ENCODE measurements at places on chromosomes 2 and 18. TPM values are rescaled to one million over a fixed set of nuclear protein-coding genes. Genes with fewer than 3 reads are reported as not detected.

- peak; percentile 30 for DNase-seq
These were observed 14.1 kb upstream of the KLF11 start for GRCh38 chr2:10028988-10029874.

The ASPRV1 gene
- 0.24 TPM for polyA plus RNA-seq

- DNase-seq = no peak
These were observed 288.1 kb upstream of the CELF4 start for GRCh38 chr18:37853706-37854105.

- peak; percentile 76 for DNase-seq
These were observed 41.7 kb upstream of the SLC3A1 start for GRCh38 chr2:44233450-44234128.

DNA sequence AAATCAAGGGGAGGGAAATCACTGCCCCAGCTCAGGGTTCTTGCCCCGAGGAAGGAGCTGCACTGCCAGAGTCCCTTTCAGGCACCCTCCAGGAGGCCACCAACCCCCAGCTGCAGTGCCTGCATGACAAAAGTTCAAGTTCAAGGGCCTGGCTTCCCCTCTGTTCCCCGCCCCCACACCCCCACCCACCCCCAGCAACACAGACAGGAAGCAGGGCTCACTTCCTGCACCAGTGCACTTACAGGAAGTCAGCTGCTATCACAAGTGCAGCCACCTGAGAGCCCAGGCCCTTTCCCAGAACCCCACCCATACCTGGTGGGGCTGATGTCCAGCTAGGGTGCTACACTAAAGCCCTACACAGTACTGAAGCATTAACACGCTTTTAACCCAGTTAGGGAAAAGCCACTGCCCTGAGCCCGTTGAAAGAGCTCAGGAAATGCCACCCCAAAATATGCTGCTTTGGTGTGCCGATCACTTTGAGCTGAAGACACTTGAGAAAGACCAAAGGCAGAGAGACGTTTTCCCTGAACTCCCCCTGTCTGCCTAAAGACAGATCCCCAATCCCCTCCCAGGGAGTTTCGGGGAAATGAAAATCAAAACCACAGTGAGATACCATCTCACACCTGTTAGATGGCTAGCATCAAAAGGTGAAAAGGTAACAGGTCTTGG, 109.9 kb upstream of the CAB39 start:
- no peak for DNase-seq

DNA sequence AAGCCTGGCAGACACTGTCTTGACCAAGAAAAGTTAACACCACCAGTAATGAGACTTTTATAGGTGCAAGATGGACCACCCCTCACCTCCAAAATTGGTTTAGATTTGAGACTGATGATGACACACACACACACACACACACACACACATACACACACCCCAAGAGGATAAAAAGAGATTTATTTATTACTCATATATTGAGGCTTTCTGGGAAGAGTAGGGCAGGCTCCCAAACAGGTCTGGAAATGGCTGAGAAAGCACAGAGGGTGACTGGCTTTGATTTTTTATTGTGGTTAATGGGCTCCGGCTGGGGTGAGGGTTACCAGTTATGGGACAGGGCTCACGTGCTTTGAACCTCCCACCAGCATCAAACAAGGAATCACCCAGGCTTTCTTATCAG, 54.2 kb upstream of the ADAM23 start:
- no peak for DNase-seq

The RPRM gene
- polyA plus RNA-seq = not detected

DNA sequence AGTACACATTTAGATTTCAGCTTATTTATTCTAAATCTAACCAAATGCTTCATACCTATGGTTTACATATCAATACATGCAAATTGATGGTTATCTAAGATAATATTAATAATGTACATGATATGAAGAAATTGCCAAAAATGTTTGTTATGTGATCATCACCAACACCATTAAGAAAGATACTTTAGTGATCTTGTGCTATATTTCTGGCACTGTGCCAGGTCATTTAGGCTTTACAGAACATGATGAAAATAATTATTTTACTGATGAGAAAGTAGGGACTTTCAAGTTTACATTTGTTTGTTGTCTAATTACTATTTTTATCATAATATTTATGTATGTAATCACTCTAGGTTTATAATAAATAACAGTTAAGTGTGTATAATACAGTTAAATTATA, 158.3 kb downstream of the GULP1 start:
- DNase-seq = peak; percentile 7

DNA sequence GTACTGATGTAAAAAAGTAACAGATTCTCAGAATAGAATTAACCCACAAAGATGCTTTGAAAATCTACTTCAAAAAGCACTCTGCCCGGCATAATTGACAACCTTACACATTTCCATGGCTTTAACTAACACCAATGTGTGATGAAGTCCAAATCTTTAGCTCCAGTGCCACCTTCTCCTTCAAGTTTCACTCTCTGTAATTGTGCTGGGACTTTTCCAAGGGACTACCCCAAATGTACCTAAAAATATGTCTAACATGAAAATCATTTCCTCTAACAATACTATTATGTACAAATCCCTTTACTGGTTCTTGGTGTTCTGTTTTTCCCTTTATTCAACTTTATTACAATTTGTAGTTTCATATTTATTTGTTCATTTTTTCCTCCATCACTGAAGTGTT, 20.6 kb upstream of the UBE2E3 start:
- DNase-seq = no peak

The PCARE gene
- polyA plus RNA-seq = not detected

DNA sequence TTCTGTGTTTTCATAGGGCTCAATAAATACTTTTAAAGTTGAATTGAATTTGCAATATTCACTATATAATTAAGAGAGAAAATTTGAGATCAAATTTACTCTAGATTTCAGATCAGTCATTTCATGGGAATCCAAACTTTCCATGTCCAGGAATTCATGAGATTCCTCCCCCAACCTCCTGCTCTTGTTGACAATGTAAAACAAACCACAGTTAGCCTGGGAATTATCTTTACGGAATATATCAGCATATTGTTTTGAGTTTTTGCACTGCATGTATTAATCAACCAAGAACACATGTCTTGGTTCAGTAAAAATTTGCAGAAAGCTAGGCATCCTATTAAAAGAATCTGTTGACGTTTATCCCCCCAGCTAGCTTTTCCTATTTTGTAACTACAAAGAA, 42.3 kb downstream of the CYP1B1 start:
- no peak for DNase-seq

The CYP1B1 gene
- 112 TPM for polyA plus RNA-seq

- no peak for DNase-seq
These were observed 115.9 kb upstream of the SYT4 start for GRCh38 chr18:43393174-43393573.

The C18orf63 gene
- polyA plus RNA-seq = not detected

DNA sequence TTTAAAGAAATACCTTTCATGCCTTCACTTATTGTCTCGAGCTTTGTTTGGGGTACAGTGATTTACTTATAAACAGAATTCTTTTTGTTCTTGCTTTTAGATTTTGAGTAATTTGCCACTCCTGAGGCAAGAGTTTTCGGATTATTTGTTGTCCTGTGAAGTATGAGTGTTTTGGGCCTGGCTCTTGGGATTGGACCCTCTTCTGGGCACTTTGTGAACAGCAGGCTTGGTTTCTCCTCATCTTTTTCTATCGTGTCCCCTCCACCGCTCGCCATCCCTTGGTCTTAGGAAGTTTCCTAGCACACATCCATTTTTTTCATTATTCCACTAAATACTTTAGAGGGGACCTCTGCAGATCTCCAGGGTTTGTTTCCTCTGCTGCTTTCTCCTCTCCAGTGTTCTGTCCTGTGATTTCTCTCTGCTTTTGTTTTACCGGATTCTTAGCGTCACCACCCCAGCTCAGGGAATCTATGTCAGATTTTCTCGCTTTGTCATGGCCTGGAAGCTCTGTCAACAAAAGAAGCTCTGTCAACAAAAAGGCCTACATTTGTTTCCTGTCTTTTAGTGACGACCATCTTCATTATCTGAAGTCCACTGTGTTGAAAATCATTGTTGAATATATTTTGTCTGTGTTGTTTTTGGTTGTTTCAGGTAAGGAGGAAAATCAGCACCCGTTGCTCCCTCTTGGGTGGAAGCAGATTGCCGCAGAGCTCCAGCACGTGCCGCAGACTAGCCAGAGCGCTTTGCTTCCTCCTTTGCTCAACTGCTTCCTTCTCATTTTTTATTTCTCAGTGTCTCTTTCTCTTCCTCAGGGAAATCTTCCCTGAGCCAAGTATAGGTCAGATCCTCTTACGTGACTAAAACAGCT, 27.8 kb downstream of the ANKRD62 start:
- DNase-seq = peak; percentile 30

DNA sequence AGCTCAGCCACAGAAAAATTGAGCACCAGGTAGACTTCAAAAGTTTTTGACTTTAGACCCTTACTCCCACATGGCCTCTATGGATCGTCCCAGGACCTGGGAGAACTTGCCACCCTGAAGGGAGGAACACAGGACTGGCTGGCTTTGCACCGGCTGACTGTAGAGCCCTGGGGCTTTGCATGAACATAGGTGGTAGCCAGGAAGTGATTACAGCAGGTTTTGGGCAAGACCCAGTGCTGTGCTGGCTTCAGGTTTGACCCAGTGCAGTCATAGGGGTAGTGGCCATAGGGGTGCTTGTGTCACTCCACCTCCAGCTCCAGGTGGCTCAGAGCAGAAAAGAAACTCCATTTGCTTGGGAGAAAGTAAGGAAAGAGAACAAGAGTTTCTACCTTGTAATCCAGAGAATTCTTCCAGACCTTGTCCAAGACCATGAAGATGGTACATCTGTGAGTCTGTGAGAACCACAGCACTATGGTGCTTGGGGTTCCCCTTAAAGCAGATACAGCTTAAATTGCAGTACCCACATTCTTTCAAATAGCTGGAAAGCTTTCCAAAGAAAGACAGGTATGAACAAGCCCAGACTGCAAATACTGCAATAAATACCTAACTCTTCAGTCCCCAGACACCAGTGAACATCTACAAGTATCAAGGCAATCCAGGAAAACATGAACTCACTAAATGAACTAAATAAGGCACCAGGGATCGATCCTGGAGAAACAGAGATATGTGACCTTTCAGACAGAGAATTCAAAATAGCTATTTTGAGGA, 13.0 kb upstream of the SESTD1 start:
- DNase-seq = no peak

DNA sequence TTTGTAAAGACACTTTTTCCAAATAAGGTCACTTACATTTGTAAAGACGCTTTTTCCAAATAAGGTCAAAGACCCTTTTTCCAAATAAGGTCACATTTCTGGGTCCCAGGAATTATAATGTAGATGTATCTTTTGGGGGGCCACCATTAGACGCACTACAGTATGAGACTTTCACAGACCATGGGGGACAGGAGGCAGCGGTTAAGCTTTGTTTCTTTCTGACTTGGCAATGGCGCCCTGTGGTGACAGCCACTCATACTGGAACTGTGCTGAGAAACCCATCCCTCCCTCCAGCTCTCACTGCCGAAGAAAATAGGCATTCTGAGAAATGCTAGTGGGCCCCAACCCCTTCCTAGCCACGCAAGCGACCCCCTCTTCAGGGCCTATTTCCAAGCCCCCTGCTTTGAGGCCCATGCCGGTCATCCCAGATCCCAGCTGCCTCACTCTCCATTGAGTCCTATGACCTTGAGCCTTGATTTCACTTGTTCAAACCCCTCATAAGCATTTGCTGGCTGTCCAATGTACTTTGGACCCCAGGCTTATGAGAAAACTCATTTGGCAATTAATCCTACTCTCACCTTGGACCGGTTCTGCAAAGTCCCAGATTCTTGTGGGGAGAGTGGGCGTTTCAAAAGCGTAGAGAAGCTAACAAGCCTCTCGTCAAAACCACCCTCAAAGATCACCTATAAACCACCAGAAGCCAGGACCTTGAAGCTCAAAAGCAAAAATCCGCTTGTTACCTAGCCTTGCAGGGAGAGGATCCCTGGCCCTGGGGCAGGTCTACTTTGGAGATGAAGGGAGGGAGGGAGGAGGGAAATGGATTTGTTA, 11.3 kb upstream of the SPATA3 start:
- no peak for DNase-seq

DNA sequence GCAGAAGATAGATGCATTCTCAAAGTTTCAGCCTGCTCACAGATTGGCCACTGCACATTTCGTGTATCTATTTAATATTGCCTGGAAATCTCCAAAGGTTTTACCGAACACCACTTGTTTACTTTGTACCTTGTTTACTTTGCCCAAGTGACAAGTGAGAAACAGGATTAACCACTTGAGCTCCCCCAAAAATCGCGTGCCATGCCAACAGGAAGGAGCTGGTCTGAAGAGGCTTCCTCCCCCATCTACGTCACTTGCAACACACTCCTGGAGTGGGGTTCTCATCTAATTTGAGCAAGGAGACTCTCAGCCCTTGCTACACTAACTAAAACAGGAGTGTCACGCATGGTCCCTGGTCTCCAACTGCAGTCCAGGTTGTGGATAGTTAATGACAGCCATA, 212.5 kb upstream of the TMEM200C start:
- DNase-seq = no peak

The DPP10 gene
- polyA plus RNA-seq = not detected

The TMEM237 gene
- polyA plus RNA-seq = 92.7 TPM

DNA sequence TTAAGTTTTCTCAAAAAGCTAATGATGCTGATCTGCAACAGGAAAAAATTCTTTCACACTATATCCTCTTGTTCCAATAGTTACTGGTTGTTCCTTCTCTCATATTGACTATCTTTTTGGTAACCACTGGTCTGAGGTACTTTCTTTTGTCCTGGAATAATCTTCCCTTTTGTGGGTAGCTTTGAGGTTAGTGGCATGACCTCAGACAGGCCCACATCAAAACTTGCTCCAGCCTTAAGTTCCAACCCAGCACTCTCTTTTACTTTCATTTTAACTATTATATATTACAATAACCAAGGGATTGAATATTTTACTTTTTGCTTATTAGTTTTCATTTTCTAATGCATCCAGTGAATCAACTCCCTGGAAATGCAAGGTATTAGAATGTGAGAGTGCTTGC, 9.5 kb downstream of the REG1A start:
- DNase-seq = no peak

The MC2R gene
- not detected for polyA plus RNA-seq

GRCh38 chr2:166653185-166653813, 159.2 kb upstream of the SCN7A start:
- DNase-seq = no peak

- DNase-seq = no peak
These were observed 21.7 kb upstream of the CYTIP start for GRCh38 chr2:157465554-157465953.

Data from GM23248 (cell line).